ENCODE measurements at places on chromosomes 5 and 9.

- no peak for DNase-seq
These were observed 319.5 kb upstream of the TNC start for GRCh38 chr9:115437418-115437817.

GRCh38 chr9:76373173-76373783, 20.9 kb downstream of the RFK start:
- peak; percentile 96 for DNase-seq

- no peak for DNase-seq
These were observed 63.8 kb upstream of the ATG10 start for GRCh38 chr5:81908044-81908443.

- peak; percentile 22 for DNase-seq
These were observed 101.4 kb downstream of the PPARGC1B start for GRCh38 chr5:149831492-149831891.

DNA sequence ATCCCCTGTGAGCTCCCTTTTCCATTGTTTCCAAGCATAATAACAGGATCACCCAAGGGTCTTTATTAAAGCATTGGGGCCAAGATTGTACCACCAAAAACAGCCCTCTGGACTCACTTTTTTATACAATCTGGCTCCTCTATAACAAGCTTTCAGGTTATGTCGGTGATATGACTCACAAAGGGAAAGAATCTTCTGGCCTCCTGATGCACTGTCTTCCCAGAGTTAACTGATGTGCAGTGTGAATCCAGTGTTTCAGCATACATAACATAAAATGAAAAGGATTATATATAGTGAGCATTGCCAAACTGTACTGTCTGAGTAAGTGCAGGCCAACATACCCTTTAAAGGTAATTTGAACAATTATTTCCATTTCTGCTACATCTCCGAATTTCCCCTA, 33.9 kb upstream of the MAN2A1 start:
- no peak for DNase-seq

- no peak for DNase-seq
These were observed 255.1 kb downstream of the MAST4 start for GRCh38 chr5:66851306-66851705.

- no peak for DNase-seq
These were observed 92.2 kb downstream of the DOCK8 start for GRCh38 chr9:306907-307306.

DNA sequence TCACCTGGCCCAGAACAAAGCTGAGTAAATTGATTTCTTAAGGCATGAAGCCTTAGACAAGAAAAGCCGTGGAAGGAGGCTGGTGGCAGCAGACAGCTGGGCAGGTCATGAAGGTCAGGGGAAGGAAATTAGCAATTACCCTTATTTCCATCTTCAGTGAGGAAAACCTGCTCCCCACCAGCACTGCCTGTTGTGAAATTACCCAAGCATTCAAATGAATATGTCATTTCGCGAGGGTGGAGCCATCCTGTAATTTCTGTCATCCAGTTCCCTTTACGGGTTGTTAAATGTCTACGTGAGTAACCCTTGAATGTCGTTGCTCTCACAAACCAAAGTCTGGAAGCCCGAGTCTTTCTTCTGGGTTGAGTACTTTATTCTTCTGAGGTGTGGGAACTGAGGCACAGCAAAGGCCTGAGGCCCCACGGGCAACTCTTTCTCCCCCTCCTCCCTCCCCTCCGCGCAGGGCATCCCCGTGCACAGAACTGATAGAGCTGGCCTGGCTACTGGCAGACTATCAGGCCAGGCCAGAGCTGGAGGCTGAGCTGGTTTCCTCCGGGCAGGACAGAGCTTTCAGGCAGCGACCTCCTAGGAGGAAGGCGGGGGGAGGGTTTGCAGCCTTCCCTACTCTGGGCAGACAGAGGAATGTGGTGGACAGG, 22.0 kb upstream of the AK3 start:
- no peak for DNase-seq

DNA sequence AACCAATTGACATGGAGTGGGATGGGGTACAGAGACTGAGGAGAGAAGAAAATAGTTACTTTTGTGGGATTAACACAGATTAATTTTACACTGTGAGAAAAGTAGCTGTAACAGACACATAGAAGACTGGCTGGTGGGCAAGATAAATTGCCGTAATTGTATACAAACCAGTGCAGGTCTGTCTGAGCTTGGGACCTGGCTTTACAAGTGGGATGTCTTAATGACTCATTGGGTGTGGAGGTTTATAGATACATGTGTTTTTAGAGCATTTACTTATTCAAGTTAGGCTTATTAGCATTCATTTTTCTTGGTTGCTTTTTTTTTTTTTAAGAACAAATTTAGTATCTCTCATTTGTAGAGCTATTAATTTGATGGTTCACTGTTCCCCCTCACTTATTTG, 37.5 kb downstream of the SLC44A1 start:
- DNase-seq, result peak; percentile 26

DNA sequence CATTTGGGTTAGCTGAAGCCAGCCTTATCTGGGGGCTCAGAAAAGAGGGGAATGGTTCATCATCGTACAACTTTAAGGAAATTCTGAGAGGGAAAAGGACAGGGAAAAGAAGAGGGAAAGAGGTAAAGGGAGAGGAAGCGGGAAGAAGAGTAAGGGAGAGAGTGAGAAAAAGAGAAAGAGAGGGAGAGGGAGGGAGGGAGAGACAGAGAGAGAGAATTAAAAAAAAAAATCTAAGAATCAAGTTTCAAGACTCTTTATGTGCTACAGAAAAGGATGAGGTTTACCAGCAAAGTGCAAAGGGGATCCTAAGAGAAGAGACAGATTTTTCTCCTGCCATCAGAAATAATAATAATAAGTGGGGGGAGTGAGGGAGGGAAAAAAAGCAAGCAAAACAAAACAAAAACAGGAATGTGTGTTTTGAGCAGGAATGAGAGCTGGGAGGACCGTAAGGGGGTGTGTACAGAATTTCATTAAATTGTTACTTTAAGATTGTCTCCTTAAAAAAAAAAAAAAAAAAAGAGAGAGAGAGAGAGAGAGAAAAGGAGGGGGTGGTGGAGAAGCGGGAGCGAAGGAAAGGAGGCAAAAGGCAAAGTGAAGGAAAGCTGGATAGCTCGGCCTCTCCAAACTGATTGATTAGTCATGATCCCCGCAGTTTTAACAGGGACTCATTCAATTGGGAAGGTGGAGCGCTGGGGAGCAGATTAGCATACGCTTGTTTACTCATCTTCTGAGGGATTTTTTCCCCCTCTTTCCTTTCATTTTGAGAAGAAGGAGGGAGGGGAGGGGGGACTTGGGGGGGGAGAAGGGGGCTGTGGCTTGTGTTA, 438 bp upstream of the PAPPA start:
- DNase-seq, result peak; percentile 86

All from fibroblast of the aortic adventitia (primary cell).